D341Med (cell line): ENCODE measurements at places on chromosomes 5 and 9.
A peak's percentile ranks its signal among the peaks of the same experiment; 100 is the strongest.

GRCh38 chr9:81776390-81776789 lies 87.0 kb upstream of the TLE1 start:
- DNase-seq: no peak

DNA sequence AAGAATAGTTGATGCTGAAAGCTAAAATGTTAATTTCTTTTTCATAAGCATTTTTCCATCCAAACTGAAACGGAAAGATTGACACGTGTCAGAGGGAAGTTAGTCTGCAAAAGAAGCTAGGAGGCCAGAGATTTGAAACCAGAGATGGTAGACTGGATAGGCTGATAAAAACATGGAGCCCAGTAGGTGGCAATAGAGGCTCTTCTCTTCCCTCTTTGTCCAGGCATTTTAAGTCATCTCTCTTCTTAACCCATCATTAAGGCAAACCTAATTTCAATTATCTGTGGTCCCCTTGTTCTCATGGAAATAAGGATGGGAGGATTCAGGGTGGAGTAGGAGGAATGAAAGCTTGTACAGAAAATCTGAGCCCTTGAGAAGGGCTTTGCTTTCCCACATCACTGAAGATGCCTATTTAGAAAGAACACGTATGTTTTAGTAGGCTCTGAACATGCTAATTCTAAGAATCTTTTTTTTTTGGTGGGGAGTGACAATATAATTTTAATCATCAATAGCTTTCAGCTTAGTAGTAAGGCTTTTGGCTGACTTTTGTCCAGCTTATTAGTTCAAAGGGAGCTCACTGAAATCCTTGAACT lies 66.6 kb downstream of the ZNF474 start:
- peak; percentile 44 for DNase-seq

GRCh38 chr5:170463426-170463825 lies 40.4 kb upstream of the KCNIP1 start:
- DNase-seq: no peak

- no peak for DNase-seq
Measured at GRCh38 chr5:117893211-117893610, 1095.1 kb downstream of the DTWD2 start.

GRCh38 chr5:4661326-4661725 lies 478.8 kb upstream of the ADAMTS16 start:
- DNase-seq: peak; percentile 56

- peak; percentile 41 for DNase-seq
Measured at GRCh38 chr5:175728885-175729828, 71.3 kb downstream of the HRH2 start.

DNA sequence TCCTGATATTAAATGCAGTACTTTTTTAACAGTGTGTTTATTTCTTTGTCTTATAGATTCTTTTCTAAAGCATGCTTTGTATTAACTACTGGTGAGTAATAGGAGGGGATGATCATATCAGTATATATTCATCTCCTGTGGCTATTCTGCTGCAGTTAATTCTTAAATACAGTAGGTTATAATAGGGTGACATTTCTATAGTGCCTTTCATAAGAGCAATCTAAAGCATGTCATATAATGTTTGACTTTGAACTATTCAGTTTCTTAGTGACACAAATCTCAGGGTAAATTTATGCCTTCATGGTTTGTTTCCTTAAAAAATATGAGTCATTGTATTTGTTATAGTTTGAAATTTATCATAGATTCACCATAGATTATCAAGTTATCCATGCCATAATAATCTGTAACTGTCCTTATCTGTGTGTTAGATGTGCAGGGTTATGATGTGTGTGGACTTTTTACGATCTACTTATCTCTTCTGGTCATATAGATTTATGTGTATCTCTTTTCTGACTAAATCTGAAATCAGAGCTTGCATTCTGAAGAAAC lies 1019.5 kb downstream of the NR2F1-AS1 start:
- no peak for DNase-seq

- DNase-seq: no peak
Measured at GRCh38 chr9:20781092-20781491, 97.0 kb downstream of the FOCAD start.

DNA sequence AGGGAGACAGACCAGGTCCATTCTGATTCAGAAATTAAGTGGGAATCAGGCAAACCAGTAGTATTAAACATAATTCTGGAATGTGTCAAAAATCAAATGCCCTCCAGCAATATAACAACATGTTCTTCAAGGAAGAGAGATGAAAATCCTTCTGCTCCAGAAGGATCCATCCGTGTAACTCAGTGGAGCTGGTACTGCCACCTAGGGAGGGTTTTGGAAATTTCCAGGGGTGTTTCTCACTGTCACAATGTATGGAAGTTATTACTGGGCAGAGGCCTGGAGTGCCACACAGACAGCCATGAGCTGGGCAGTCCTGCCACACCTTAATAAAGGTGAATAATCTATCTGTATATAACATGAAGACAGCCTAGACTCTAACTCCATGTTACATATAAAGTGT lies 87.5 kb downstream of the TTLL11 start:
- DNase-seq: peak; percentile 66

DNA sequence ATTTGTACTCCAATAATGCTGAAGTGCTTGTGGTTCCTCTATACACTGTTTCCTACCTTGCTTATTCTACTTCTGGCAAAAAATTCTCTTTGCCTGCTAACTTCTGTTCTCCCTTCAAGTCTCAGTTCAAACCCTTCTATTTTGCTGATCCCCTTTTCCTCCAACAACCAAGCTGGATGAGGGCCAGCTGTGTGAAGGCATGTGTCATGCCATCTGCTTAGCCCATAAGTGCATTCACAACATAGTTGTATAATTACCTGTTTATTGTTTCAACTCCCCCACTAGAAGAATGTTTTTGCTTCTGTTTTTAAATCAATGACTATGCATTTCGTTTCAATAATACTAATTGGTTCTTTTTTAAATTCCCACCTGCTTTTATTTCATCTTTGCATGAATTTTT lies 1951.4 kb upstream of the WWC1 start:
- no peak for DNase-seq

DNA sequence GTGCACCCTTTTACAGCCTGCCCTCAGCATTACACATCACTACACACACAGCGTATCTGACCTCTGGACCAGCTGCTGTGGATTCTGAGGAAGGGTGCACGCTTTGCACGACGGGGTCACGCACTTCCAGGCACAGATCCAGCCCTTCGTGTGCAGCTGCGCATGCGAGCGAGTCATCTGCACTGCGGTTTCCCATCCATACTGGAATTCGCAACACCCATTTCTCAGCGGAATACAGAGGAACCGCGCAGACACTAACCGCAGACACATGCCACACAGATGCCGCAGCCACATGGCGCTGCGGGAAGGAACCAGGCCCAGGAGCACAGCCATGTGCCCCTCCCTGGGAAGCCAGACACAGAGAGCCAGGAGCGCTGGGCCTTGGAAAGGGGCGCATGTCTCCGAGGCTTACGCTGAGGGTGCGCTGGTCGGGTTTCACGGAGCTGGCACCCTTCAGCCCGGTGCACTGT lies 43.5 kb downstream of the PNPLA7 start:
- peak; percentile 24 for DNase-seq
